ENCODE measurements at places on chromosomes 12 and 14.
A peak's percentile ranks its signal among the peaks of the same experiment; 100 is the strongest.

GRCh38 chr12:46970636-46971035 is 108.8 kb upstream of the PCED1B start:
- no peak for DNase-seq

- DNase-seq: no peak
Observed at GRCh38 chr14:105283899-105284298, 16.9 kb downstream of the BRF1 start.

GRCh38 chr12:6086316-6086715 is 38.2 kb downstream of the VWF start:
- no peak for DNase-seq

DNA sequence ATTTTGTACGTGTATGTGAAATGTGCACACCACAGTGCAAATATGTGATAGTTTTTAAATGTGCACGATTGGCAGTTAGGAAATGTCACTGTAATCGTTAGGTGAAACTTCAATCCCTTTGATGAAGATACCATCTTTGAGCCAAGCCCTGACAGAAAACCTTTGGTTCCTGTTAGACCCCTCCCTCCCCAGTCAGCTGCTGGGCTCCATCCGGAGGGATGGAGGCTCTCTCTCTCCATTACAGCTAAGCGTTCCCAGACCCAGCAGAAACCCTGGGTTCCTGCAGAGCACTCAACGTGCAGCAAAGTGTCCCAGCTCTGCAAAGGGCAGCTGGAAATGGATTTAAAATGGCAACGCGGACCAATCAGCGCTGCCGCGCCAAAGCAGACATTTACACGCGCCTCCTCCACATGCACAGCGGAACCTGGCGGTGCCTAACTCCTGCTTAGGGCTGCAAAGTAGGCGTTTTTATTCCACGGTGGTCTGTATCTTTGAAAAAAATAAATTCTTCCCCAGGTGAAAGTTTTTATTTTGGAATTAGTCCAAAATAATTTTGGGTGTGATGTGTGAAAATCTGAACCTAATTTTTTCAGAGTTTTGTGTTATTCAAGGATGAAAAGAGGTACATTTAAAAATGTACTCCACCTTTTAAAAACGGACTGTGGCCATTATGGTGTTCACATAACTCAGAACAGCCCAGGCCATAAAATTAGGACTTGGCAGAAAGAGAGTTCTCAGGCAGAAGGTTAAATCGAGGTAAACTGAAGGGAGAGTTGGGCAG is 1.4 kb upstream of the HMGA2 start:
- no peak for DNase-seq

GRCh38 chr14:92549105-92549858 is 35.7 kb downstream of the RIN3 start:
- DNase-seq: no peak

- no peak for DNase-seq
Observed at GRCh38 chr12:12156116-12156515, 85.4 kb downstream of the BCL2L14 start.

GRCh38 chr12:22481547-22482104 is 62.7 kb downstream of the C2CD5 start:
- no peak for DNase-seq

DNA sequence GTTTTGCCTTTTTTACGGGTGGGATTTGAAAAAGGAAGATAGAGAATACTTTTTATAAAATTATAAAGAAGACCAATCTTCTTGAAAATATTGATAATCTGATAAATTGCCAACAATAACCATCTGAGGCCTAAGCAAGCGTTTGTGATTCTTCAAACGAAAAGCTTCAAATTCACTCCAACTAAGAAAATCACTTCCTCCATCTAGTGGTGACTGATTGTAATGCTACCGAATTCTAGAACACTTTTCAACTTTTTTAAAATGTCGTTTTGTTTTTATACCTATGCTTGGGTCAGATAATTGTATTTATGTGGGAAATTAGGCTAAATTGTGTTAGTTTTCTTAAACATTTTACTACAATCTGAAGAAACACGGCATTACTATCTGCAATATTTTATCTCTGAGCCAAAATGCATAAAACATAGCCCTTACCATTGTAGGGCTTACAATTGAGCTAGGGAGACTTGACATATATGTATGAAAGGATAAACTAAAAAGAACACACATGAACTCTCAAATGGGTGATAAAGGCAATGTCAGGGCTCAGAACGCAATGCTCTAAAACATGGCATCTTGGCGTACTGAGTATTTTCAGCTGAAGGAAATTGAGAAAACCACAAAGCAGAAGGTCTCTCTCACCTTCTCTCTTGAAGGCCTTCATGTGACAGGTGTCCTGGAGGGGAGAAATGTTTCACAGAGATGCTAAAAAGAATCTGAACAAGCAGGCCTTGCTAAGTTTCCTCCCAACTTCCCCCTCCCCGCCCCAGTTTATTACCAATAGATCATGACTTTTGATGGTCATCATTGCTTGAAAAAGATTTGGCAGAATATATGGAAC is 36.8 kb upstream of the G2E3 start:
- DNase-seq: peak; percentile 23

- DNase-seq: no peak
Observed at GRCh38 chr14:91897106-91897701, 29.9 kb upstream of the TC2N start.

GRCh38 chr12:4289998-4290790 is 16.6 kb downstream of the CCND2 start:
- DNase-seq: no peak

GRCh38 chr12:3103806-3104205 is 26.6 kb downstream of the TSPAN9 start:
- no peak for DNase-seq

DNA sequence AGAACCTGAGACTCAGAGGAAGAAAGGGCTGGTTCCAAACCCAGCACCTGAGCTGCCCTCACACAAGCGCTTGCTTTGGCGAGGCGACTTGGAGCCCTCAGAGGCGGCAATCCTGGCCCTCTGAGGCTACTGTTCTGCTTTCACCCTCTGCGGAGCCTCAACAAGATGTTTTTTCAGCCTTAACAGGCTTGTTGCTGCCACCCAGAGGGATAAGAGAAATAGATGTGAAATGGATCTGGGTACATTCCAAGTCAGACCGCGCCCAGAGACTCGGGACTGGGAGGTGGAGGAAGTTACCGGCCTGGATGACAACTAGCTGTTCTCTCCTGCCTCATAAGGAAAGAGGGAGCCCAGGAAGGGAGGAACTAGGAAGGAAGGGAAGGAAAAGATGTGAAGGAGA is 89.6 kb downstream of the TTC7B start:
- DNase-seq: no peak

- no peak for DNase-seq
Observed at GRCh38 chr12:78534311-78534710, 330.3 kb upstream of the SYT1 start.

DNA sequence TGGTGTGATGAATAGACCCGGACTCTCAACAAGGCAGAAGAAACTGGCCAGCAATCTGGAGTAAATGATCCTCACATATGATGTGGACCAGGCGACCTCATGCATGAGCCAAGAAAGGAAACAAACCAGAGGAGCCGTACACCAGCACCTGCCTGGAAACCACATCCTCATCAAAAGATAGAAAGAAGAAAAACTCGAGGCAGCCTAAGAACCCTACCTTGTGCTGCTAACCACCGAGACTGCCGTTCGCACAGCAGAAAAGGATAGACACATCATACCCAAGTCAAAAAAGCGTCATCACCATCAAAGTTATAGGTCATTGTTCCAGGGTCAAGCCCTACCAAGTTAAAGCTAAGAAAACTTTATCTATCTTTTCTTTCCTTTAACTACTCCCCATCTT is 66.7 kb downstream of the RESF1 start:
- no peak for DNase-seq

Measured in HS-5 (cell line).